NCI-H2081 treated with DMSO at 0.1 percent for 48 hours (cell line): ENCODE measurements at places on chromosomes 7 and 10.

GRCh38 chr7:11343818-11344413 is 370.2 kb downstream of the PHF14 start:
- no peak for DNase-seq

DNA sequence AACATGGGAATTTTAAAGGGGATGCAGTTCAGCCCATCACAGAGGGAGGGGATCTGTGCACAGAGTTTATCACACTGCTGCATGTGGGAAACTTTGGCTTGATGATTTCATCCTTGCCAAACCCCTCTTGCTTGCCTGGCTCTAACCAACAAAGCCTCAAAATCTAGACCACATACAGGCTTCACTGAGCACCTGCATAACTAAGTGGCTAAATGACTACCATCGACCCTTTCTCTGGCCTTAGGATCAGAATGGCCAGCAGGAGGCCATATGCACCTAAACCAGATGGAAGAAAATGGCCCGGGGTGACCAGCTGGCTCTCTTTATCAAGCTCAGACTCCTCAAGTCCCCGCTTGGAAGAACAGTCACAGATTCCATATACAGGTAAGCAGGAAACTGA is 15.6 kb upstream of the ZNF25 start:
- DNase-seq: no peak

DNA sequence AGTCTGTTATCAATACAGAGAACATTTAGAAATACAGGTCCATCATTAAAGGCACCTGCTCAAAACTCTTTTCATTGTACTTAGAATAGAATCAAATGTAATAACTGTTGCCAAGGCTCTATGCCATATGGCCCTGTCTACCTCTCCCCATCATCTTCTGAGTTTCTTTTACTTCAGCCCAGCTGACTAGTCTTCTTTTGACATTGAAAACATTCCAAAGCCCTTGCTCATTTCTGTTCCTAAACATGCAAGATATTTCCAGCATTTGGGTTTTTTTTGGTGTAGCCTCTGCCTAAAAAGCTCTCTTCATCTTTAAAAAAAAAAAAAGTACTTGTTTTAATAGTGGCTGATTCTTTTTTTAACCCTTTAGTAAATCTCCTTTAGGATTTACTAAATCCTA is 165.5 kb upstream of the SMIM30 start:
- DNase-seq: no peak

DNA sequence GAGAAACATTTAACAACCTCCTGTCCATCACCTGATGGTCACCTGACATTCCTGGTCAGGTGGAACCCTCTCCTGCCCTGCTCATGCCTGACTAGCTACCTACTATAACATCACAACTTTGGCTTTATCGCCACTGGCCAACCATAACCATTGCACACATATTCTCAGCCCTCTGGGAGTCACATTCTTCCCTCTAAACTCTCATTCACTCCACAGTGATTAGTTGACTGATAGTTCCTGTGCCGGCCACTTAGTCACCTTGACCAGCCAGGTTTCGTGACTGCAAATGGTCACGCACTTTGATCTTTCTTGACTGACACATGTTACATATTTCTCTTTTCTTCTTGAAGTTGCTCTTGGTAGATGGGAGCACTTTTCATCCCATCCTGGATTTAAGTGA is 50.1 kb downstream of the GNAI1 start:
- DNase-seq: no peak

GRCh38 chr10:97771055-97771891 is 526 bp downstream of the SFRP5 start:
- no peak for DNase-seq
